ENCODE measurements at places on chromosomes 5 and 9.

- no peak for DNase-seq
These were observed 21.1 kb downstream of the BASP1 start for GRCh38 chr5:17238521-17239041.

GRCh38 chr9:109972026-109972882 lies 192.3 kb downstream of the PALM2AKAP2 start:
- no peak for DNase-seq

DNA sequence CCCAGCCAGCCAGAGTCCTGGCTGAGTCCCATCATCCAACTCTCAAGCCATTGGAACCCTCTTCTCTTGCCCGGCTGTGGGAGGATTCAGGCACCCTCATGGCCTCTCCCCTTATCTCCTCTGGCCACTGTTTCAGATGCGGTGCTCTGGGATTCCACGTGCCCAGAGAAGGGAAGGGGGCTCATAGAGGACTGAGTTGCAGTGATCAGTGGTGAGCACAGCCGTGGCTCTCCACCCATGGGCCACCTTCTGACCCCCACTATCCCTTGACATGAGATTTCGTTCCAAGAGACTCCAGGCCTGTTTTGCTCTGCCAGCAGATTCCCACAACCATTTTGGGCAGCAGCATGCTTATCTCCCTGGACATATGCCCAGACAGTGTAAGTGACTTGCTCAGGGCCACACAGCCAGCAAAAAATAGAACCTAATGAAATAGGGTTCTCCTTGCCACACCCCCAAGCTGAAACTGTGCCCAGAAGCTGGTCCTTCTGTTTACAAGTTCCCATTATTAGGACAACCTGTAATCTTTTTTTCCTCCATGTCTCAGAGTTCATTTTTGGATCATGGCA lies 2.7 kb downstream of the GPX3 start:
- no peak for DNase-seq

GRCh38 chr5:74262544-74263207 lies 377.9 kb downstream of the ENC1 start:
- DNase-seq, result no peak

- DNase-seq, result peak; percentile 66
These were observed 81.7 kb upstream of the ZBTB43 start for GRCh38 chr9:126722922-126723806.

GRCh38 chr5:105872569-105873270 lies 1798.0 kb downstream of the EFNA5 start:
- DNase-seq, result no peak

- DNase-seq, result no peak
These were observed 24.0 kb downstream of the FOXD1 start for GRCh38 chr5:73424556-73424977.

DNA sequence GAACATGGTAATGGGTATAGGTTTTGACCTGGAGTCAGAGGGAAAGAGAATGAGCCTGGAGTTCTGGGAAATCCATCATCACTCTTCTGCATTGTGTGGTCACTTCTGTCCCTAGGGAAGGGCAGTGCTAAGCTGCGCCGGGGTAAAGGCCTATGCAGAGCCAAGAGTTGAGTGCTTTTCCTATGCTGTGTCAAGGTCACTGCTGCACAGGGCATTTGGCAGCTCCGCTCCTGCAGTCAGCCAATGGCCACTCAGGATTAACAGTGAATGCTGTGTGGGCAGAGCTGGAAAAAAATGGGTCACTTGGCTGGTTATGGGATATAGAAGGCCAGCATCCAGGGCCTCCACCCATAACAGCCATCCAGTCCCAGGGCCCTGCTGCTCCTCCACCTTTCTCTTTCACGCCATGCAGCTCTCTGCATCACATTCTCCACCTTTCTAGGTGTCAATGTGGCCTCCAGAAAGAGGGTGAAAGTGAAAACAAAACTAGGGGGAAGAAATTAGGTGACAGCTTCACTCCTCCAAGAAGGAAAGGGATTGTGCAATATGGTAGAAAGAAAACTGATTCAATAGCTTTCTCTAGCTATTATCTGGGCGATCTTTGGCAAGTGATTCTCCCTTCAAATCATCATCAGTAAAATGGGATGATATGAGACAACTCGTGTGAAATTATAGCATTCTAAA lies 279.3 kb upstream of the ANKRD55 start:
- DNase-seq, result no peak

- no peak for DNase-seq
These were observed 169.7 kb downstream of the DTWD2 start for GRCh38 chr5:118818604-118819003.

- DNase-seq, result no peak
These were observed 14.6 kb upstream of the DAP start for GRCh38 chr5:10775646-10776045.

DNA sequence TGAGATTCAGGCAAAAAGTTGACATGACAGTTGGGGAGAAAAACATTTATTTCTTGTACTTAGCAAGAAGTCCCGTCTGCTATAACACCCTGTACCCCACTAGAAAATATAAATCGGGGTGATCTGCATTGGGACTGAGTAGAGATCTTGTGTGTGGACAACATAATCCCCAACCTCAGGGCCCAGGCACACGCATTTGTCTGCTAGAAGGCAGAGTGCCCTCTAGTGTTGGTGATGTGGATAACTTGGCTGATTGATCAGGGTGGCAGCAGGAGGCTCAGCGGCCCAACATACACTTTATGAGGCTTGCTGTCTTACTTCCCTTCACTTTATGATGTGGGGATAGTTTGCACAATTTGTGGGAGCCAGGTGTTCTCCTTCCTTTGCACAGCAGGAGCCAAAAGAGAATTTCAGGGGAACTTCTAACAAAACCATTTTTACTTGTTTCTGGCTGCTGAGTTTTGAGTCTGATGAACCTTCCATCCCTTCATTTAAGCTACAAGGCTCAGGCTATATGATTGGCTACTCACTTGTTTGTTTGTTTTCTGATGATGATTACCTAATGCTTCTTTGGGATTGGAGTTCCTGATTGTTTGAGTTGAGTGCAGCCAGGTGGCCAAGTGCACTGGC lies 263.2 kb downstream of the DMAC1 start:
- no peak for DNase-seq

All from effector CD8-positive, alpha-beta T cell (primary cell).